Brain pericyte (primary cell): ENCODE measurements at places on chromosomes 7 and 10.

DNA sequence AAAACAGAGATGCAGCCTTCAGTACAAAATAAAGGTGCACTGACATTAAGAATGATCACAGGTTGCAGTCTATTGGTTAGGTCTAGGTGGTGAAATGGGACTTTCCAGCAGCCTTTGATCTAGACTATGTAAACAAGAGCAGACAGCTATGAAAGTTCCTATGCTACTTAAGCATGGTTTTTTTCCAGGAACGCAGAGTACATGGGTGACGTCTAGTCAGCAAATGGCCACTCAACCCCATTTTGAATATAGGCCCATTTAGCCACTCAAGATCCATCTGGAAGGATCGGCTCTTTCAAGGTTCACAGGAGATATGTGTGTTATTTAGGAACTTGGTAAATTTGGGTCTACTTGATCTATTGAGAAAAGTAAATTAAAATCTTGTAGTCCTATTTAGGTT lies 1424.6 kb upstream of the LRRTM3 start:
- no peak for DNase-seq

DNA sequence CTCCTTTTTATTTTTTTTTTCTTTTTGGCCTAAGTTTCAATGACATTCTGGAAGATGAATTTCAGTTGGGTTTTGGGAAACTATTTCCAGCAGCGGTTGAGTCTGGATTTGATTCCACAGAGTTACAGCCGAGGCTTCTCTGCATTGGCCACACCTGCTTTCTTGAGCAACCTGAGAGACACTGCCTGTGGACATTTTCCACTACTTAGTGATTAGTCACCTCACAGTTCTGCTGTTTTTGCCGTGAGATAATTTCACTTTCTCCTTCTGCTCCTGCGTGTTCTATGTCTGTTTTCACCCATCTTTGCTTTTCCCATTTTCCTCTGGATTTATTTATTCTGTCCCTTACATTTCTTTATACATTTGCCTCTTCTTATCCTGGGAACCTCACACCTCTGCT lies 243.0 kb downstream of the BICC1 start:
- no peak for DNase-seq

DNA sequence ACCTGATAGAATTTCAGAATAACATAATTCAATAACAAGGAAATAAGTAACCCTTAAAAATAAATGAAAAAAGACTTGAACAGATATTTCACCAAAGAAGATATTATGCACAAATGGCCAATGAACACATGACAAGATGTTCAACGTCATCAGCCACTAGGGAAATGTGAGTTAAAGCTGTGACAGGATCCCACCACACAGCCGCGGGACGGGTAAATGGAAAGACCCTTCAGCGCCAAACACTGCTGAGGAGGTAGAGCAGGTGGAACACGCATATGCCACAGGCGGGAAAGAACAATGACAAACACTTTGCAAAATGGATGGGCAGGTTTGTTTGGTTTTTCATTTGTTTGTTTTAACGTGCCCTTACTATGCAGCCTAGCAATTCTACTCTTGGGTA lies 86.1 kb upstream of the RNF32 start:
- no peak for DNase-seq

- no peak for DNase-seq
Measured at GRCh38 chr10:111209692-111210091, 132.9 kb downstream of the ADRA2A start.

GRCh38 chr7:2353936-2354185 lies 766 bp upstream of the EIF3B start:
- DNase-seq, result no peak

DNA sequence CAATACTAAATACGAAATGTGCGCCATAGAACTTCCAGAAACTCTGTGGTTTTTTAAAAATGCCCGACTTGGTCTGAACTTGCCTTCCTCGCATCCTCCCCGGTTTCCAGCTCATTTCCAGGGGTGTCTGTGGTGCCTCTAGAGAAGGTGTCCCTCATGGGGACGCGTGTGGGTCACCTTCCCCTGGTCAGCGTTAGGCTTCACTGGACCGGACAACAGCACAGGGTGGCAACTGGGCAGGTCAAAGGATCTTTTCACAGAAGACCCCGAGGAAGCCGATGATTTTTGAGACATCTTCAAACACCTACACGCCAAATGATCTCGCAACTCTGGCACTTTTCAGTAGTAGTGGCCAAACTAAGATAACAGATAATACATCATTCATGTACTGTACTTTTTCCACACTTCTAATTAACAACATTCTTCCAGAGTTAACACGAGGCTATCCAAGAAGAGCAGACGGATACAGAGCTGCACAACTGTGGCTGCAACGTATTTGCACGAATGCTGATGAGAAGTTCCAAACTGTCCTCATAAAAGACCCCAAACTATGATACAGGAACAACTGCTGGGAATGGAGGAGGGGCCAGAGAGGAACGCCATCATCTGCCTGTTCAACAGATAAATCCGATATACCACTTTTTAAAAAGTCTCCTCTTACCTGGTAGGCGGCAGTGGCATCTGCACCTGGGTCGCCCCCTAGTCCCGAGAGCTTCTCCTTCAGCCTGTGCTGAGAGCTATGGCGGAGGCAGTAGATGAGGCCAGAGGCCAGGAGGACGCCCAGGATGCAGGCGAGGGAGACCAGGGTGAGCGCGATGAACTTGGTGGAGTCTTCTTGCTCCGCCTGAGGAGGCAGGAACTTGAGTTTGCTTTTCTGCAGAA lies 345.5 kb downstream of the DNAJB6 start:
- no peak for DNase-seq

DNA sequence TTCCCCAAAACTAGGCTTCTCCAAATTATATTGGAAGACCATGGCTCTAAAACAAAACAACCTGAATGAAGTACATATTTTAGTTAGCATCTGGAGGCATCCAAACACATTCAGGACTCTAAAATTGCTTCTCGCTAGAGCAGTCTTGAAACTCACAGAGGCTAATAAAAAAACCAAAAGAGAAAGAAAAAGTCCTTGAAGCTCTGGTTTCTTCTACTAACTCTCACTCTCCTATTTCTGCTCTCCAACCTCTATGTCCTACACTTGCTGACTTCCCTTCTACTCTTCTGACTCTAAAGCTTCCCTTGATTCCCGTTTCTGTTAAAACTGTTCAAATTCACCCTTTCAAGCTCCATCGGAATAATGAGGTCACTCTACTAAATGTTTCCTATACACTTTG lies 370.7 kb upstream of the HPS1 start:
- DNase-seq, result no peak

DNA sequence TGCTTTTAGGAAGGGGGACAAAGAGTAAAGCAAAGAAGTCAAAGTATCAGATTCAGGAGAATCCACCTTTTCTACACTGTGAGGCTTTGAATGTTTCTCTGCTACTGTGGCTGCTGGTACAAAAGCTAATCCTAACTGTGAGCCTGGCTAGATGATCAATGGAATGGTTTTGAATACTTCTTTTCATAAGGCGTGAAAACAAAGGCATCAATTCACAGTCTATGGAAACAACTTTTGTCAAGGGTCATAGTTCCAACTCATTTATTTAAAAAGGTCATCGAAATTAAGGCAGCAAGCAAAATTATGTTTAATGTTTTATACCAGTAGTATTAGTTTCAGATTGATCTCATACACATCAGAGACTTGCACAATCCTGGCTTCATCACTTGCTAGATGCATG lies 118.1 kb downstream of the CTTNBP2 start:
- DNase-seq, result no peak

- no peak for DNase-seq
Measured at GRCh38 chr7:112293416-112293815, 86.9 kb downstream of the ZNF277 start.

DNA sequence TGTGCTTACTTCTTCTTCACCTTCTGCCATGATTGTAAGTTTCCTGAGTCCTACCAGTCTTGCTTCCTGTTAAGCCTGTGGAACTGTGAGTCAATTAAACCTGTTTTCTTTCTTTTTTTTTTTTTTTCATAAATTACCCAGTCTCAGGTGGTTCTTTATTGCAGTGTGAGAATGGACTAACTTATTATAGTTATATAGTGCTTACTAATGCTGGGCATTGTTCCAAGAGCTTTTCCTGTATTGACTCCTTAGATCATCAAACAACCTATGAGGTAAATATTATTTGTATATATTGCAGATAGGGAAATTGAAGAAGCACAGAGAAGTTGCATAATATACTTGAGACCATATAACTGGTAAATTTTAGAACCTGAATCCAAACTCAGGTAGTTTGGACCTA lies 98.1 kb downstream of the MBL2 start:
- no peak for DNase-seq

GRCh38 chr7:35714407-35714806 lies 19.5 kb upstream of the HERPUD2 start:
- no peak for DNase-seq

DNA sequence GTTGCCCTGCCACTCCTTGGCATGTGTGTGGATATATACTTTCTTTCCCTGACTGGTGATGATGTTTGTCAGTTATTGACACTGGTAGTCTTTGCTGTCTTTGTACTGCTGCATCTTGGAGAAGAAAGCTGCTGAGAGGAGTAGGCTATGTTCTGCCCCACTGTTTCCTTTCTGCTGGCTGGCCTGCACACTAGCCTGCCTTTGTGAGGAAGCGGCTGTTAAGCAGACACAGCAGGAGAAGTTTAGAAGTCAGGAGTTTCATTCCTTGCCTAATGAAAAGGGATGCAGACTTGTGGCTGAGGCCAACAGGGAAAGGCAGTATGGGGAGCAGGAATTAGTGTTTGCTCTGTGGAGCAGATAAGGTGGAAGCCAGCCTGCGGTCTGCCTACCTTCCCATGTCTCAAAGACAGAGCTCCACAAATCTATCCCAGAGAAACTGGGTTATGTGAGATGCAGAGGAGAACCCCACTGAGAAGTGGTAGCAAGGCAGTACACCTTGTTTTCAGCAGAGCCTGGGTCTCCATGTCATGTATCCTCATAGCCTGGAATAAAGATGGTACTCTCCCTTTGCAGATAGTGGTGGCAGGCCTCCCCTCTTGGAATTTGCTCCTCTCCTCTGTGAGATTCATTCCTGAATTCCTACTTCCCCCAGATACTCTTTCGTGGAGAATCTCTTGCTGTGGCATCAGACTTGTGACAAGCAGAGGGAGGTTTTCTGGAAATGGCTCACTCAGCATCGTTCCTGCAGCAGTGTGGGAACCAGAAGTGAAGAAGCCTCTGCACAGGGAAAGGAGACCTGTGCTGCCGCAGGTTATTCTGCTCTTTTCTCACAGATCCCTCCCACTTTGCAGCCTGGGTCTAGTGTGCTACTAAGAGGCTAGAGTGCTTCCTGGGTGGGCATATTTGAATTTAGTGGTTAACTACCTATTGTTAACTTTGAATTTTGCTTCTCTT lies 130.2 kb downstream of the LRRC4 start:
- no peak for DNase-seq

GRCh38 chr10:70782086-70782745 lies 3.0 kb downstream of the TBATA start:
- no peak for DNase-seq

DNA sequence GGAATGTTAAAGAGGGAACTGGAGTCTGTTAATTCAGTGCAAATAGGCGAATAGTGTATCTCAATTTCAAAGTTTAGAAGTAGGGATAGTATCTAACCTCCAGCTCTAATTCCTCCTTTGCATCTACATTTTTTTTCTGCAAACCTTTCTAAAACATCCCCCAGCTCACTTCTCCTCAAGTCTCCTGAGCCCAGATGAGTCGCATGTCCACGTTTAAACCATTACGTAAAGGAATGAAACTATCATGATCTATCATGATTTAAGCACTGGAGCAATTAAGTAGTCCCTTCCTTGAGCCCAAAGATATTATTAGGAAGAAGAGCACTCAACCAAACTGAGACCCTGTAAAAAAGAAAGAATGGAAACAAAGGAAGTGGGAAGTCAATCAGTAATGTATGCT lies 29.9 kb downstream of the GPR22 start:
- no peak for DNase-seq

GRCh38 chr10:19845503-19846368 lies 29.5 kb downstream of the PLXDC2 start:
- DNase-seq, result no peak

DNA sequence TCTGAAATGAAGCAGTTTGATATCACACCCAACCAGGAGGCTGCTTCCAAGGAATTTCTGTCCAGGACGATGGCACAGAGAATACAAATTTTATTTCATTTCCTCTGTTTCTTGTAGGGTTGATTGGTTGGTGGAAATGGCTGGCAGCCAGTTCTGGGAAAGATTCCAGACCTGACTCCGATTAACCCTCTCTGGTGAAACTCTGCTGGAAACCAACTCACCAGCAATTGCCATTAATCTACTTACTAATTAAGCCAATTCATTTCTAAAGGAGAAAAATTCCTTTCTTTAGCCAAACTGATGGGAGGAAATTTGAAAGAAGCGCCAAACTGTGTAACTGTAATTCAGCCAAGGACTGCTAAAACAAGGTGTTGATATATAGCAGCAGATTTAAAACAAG lies 10.7 kb downstream of the PTF1A start:
- DNase-seq, result no peak

DNA sequence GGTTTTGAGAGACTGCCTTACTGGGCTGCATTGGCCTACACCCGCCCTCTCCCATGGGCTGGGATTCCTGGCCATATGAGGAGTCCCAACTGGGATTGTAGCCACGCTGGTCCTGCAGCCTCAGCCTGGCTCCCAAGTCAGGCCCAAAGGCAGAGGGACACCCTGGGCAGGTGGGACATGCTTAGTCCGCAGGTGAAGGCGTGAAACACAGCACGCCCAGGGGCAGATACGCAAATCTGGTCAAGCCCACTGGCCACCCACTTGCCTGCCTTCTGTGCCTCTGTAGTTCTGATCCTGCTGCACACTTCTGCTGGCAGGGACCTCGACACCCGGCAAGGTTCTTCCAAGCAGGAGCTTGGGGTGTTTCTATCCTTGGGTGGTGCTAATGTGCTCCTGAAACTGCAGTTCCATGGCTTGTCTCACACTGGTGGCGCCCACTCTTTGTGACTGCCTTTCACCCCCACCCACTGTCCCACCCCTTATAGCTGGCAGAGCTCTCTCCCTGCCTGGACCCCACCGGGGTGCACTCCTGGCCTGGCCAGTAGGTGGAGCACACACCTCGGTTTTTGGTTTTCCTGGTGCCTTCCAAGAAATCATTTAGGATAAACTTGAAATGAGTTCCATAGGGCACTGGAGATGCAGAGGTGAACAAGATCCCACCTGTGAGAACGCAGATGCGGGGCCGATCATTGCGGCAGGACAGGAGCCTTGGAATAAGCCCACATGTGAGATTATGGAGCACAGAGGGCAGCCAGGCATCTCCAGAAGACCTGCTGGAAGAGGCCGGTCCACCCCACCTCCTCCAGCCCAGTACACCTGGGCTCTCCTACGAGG lies 47.9 kb downstream of the MKI67 start:
- DNase-seq, result no peak

GRCh38 chr7:95322396-95322795 lies 1.9 kb downstream of the PON1 start:
- no peak for DNase-seq

- DNase-seq, result no peak
Measured at GRCh38 chr7:14905764-14906163, 3.2 kb upstream of the DGKB start.

GRCh38 chr10:80173466-80173865 lies 31.9 kb downstream of the ANXA11 start:
- DNase-seq, result no peak

GRCh38 chr7:151076863-151077704 lies 3.5 kb downstream of the FASTK start:
- DNase-seq, result no peak

- DNase-seq, result no peak
Measured at GRCh38 chr7:131562941-131563340, 6.5 kb upstream of the PODXL start.
